Stimulated activated CD4-positive, alpha-beta T cell treated with anti-CD3 and anti-CD28 coated beads, Interleukin-15, amount 100 ng/mL, for 48 hours (primary cell): ENCODE measurements at places on chromosomes 4 and X.

DNA sequence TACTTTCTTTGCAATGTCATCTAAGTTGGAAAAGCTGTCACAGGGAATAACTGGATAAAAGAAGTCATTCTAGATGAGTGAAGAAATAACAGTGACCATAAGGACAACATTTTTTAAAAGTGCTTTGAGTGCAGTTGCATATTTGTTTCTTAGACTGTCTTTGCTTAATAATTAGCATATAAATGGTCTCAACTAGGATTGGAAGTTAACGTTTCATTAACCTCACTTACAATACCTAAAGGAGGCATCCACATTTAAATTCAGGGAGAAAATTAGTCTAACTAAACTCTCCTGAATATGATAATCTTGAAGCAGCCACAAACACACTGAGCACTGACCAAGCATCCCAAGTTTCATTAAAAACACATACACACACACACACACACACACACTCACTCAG is 780.7 kb downstream of the PCDH18 start:
- no peak for DNase-seq

DNA sequence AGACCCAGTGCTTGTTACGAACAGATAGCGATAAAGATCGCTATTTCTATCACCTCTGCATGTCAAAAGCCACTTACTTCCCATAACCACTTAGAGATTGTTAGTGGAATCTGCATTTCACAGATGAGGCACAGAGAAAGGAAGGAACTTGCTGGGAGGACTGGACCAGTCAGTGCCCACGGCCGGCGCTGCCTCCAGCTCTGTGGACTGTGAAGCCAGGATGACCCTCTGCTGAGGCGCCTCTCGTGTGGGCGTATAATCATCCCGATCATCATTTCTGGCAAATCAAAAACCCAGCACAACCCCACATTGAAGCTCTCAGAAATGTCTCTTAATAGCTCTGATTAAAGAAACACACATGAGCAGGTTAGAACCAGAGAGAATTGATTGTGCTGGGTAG is 61.5 kb upstream of the ADRA2C start:
- no peak for DNase-seq

- DNase-seq: no peak
Measured at GRCh38 chr4:183589461-183590099, 69.4 kb downstream of the RWDD4 start.

DNA sequence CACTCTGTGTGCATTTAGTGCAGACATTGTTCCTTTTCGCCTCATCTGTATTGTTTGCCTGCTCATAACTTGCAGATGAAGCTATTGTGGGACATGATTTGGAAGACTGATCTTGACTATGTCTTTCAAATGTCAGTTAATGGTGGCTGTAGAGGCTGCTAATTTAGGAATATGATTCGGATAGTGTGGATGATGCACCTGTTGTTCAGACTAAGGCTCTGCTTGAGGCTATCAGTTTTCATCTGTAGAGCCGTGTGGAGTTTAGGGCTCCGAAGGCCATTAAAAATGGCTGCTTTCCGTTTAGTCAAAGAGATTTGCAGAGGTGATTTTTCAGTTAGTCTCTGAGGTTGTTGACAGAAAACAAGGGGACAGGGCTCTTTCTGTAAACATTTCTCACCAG is 102.0 kb downstream of the GBA3 start:
- DNase-seq: no peak

DNA sequence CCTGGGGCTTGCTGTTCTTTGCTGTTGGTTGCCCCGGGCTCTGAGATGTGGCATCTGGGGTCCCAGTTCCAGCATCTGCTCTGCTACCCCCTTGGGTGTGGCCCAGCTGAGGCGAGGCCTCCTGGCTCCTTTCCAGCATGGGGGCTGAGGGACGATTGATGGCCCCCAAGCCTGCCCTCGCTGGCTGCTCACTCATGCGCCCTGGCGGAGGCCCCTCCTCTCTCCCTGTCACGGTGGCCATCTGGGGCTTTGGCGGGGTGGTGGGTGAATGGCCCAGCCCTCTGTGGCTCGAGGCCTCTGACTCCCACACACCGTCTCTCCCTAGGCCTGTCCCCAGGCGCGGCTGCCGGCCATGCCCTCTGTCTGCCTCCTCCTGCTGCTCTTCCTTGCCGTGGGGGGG is 1.8 kb downstream of the PLXNA3 start:
- no peak for DNase-seq

DNA sequence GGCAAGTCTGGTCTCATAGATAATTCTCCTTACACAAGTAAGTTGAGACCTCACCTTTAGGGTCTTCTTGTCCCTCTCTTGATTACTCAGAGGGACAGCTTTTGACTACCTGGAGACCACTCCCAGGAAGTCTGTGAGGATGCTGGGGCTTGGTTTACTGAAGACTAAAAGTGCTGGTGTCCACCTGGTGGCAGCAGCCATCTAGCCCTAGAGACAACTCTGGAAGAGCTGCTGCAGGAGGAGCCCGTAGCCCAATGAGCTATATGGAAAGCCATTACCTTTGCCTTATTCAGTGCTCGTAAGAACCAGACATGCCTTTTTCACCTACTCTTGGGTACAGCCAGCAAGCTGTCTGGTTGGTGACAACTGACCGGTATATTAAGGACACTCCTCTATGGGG is 7.3 kb downstream of the FGFBP2 start:
- DNase-seq: no peak

DNA sequence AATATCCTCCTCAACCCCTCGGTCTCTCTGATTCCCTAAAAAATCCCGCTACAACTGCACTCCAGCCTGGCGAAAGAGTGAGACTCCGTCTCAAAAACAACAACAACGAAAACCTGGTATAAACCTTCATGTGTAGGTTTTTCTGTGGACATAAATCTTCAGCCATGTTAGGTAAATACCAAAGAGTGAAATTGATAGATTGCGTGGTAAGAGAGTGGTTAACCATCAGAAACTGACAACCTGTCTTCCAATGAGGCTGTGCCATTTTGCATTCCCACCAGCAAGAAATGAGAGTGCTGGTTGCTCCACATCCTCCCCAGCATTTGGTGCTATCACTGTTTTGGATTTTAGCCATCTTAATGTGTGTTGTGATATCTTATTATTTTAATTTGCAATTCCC is 10.9 kb downstream of the TBC1D19 start:
- DNase-seq: no peak

- no peak for DNase-seq
Measured at GRCh38 chr4:185651137-185651677, 115.9 kb upstream of the PDLIM3 start.

- DNase-seq: no peak
Measured at GRCh38 chr4:24741910-24742309, 53.5 kb upstream of the SOD3 start.

DNA sequence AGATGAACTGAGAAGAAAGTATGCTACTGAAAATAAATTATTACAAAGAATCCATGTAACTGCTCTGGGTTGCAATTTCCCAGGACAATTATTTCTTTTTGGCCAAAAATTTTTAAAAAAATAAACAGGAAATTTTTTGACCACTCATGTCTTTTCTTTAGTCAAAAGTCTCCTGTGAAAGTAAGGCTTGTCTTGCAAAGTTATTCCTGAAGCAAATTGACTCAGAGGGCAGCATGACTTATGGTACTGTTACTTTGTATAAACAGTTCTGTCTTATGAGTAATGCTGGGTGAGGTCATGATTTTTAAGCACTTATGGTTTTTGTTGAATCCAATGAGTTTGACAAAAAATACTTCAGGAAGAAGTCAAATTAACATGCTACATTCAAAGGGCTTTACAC is 292.8 kb upstream of the ARSJ start:
- no peak for DNase-seq

DNA sequence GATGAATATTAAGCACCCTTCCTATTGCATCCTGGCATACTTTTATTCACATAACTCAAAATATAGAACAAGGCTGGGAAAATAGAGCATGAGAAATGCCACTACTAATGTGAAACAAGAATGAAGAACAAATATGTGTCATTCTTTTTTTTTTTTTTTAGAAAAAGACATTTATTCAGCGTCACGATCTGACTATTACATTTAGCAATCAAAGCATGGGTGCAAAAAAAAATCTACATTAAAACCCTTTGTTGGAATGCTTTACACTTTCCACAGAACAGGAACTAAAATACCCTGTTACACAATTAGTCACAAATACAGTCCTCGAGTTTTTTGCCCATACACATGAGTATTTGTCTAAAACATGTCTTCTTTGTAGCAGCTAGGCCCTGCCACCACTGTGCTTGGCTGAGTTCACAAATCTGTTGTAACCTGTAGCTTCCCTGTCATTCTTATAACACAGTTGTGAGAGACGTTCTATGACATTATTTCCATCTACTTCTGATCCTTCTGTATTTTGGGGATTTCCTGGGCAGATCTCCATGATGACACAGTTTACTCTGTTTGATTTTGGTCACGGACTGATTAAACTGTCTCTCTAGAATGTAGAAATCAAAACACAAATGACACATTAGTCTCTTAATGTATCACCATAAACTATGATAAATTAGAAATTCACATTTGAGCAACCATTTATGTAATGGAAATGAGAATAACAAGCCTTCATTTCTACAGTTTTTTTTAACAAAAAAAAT is 9.4 kb upstream of the TET2 start:
- DNase-seq: no peak

GRCh38 chr4:153084224-153084979 is 119.8 kb upstream of the TRIM2 start:
- DNase-seq: no peak

- DNase-seq: no peak
Measured at GRCh38 chr4:612052-612748, 13.2 kb upstream of the PDE6B start.

GRCh38 chr4:105970371-105970770 is 75.1 kb downstream of the NPNT start:
- no peak for DNase-seq

DNA sequence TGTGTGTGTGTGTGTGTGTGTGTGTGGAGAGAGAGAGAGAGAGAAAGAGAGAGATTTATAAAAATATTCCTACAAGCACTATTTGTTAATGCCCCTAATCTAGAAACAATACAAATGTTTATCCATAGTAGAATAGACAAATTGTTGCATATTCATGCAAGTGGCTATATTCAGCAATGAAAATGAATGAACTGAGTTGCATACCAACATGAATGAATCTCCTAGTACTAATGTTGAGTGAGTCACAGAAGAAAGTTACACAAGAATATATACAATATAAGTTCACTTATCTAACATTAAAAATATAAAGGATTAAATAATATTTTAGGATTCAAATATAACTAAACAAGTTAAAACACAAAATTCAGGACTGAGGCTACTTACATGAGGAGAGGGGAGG is 456.8 kb upstream of the AMOT start:
- no peak for DNase-seq

GRCh38 chrX:146186540-146186939 is 368.9 kb downstream of the SLITRK2 start:
- no peak for DNase-seq

DNA sequence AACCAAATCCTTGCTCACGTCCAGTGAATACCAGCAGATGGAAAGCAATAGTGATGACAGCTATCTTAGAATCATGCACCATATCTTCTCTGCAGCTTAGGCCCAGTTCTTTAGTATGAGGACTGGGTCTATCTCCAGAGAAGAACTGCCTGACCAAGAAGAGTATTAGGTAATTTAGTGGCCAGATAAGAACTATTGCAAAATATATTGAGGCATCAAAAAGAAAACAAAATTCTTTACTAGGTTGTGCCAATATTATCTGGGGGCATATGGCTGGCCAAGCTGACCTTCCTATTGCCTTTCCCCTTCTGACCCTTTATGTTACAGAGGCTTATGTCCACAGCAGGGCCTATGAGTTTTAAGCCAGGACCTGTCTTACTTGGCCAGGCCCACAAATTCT is 91.2 kb downstream of the RLIM start:
- DNase-seq: no peak

DNA sequence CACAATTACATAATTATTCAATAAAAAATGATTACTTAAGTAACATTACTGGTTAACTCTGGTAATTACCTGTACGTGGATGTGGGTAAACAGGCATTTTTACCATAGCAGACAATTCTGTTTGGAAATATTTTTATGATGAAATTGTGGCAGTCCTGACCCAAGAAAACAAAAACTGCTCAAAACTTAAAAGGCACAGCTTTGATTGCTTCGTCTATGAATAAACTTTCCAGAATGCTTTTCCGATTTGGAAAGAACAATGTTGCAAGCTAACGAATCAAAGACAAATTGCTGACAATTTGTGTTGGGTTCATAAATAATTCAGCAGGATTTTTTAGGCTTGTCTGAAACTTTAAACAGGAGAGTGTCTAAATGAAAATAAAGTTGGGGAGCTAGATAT is 150.6 kb upstream of the GYPA start:
- DNase-seq: no peak

- no peak for DNase-seq
Measured at GRCh38 chr4:87032884-87033533, 98.2 kb downstream of the AFF1 start.

DNA sequence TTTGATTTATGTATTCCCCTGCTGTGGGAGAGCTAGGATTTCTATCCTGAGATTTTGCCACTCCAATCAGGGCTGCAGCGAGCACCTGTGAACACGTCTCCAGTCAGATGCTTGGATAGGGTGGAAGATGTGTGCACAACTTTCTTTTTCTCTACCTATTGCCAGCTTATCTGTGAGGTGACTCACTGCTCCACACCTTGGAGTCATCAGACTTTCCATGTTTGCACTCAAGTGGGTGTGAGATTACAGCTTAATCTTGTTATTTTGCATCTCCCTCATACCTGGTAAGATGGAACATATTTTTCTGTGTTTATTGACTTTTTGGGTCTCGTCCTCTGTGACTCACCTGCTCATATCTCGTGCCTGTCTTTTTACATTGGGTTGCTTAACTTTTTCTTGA is 32.2 kb downstream of the PSAPL1 start:
- no peak for DNase-seq

DNA sequence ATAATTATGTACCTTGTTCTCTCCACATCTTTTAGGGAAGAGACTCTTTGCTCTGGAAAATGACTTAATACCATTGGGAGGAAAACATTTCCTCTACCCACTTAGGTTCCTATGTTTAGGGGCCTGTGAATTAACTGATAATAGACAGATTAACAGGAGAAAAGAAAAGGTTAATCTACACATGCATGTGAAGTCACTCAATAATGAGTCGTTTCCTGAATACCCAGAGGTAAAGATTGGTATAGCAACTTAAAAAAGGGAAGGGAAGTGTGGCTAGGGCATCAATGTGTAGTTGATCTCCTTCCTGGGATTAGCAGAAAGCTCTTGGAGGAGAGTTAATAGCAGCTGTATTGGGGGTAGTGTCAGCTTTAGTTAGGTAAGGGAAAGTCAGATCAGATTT is 419.5 kb upstream of the ATOH1 start:
- no peak for DNase-seq

DNA sequence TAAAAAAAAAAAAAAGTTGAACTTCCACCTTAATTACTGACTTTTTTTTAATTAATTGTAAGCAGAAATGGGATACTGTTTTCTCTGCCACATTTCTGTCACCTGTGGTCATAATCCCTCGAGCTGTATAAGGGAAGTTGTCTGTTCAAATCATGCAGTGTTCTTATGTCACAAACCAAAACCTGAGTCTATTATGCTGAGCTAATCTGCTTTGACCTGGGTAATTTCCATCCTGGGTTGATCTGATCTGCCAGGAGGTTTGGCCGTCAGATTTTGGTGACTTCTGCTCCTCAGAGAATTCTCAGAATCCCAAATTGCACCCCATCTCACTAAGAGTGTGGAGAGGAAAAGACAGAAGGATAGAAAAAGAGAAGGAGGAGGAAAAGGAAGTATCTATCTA is 683.1 kb downstream of the KCTD8 start:
- no peak for DNase-seq

- no peak for DNase-seq
Measured at GRCh38 chr4:188113156-188113555, 3.8 kb upstream of the TRIML2 start.

- DNase-seq: peak; percentile 54
Measured at GRCh38 chrX:49165901-49166881, 3.6 kb downstream of the MAGIX start.

- DNase-seq: no peak
Measured at GRCh38 chr4:155252327-155252726, 43.9 kb downstream of the NPY2R start.
